ENCODE measurements at places on chromosomes 11 and 22.

GRCh38 chr22:27976586-27976985, 57.5 kb upstream of the PITPNB start:
- DNase-seq, result no peak

GRCh38 chr11:486189-486588, 20.9 kb downstream of the RNH1 start:
- DNase-seq, result no peak

DNA sequence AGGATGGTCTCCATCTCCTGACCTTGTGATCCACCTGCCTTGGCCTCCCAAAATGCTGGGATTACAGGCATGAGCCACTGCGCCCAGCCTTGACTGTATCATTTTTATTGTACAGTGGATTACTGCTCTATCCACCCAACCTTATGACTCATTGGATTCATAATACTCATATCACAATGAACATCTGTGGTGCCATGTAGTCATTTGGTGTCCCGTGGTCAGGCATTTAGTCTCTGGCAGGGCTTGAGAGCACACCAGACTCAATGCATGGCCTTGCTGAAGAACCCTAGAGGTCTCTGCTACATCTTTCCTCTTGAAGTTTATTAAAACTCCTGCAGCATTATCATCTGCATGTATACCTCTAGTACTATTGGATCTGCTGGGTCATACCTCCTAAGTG, 98.0 kb upstream of the LDLRAD3 start:
- no peak for DNase-seq

GRCh38 chr11:1348796-1349326, 39.4 kb upstream of the TOLLIP start:
- DNase-seq, result no peak

- DNase-seq, result no peak
Observed at GRCh38 chr11:131242476-131243000, 127.9 kb upstream of the NTM start.

DNA sequence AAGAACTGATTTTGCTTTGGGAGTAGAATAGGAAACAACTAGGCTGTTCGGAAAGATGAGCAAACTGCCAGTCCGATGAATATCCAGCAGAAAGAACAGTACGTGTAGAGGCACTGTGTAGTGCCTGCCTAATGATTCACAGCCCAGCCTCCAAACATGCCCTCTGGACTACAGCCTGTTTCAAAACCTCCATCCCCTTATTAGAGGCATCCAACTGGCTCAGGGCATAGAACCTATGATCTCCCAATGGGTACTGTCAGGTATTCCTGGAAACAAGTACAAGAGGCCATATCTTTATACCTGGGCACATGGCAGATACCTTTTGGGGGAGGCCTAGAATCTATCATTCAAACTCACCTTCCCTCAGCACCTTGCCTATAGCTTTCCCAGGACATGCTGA, 4.9 kb downstream of the RRP8 start:
- no peak for DNase-seq

- no peak for DNase-seq
Observed at GRCh38 chr11:1830004-1830321, 4.8 kb upstream of the SYT8 start.

- no peak for DNase-seq
Observed at GRCh38 chr11:8532475-8532874, 61.6 kb downstream of the STK33 start.

- DNase-seq, result no peak
Observed at GRCh38 chr11:44006917-44007361, 40.8 kb upstream of the ACCSL start.

GRCh38 chr11:73422886-73423285, 46.7 kb downstream of the RELT start:
- DNase-seq, result no peak

GRCh38 chr11:110121204-110121603, 28.0 kb downstream of the ZC3H12C start:
- DNase-seq, result no peak

All from DMS79 (cell line).